Renal pelvis (tissue), 12 donors: ENCODE measurements at places on chromosomes 2 and 18.

DNA sequence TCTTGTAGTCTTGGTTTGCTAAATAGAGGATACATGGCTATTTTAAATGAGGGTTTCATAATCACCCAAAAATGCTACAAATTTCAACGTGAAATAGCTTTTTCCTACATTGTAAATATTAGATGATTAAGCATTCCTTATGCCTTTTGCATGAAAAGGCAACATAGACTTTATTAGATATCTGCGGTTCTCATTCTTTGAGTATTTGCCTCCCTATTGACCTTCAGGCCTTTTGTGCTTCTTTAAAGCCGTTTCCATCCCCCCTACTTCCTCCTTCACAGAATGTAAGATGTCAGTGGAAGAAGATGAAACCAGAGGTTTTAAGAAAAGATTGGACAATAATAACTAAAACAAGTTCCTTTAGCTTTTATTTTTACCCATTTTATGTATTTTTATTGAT, 144.1 kb downstream of the UBE2E3 start:
- no peak for DNase-seq

DNA sequence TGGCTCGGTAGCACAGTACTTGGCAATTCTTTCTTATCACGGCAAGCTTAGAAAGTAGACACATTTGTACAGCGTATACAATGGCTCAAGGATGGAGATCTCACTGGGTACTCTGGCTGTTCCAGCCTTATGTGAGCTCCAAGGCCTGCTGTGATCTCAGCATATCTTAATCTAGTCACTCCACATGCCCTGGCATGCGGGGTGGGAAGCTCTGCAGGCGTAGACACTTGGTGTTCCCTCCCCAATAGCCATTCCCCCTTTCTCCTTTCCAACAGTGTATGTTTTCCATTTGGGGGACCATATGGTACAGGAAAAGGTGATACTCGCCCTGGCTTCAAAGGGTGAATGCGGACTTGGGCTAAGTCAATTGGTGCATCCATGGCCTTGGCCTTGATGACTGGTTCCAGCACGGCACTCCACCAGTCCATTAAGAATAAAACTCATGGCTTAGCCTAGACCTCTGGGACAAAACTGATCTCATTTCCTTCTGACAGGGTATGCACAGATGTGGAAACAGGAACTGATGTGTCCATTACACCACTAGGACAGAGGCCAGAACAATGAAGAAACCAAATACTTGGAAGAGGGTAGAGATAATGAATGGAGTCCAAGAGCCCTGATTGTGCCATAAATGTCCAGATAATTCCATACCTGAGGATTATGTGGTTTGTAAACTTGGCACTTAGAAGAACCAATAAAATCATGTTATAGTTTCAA, 28.4 kb downstream of the TGIF1 start:
- no peak for DNase-seq

DNA sequence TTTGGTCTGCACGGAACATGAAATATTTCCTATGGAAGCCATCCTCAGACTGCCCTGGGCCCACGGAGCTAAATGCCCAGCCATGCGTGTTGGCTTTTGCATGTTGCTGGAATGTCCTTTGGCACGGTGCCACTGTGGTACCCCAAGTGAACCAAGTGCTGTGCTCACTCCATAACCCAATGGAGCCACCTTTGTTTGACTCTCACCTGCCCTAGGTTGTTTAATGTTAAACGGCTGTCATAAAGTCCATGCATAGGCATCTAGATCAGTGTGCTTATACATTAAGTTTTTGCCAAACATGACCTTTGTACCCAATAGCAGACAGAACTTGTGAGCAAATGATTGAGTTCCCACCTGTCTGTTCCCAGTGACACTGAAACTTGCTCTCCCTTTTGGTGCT, 59.9 kb upstream of the TMEM87B start:
- no peak for DNase-seq

DNA sequence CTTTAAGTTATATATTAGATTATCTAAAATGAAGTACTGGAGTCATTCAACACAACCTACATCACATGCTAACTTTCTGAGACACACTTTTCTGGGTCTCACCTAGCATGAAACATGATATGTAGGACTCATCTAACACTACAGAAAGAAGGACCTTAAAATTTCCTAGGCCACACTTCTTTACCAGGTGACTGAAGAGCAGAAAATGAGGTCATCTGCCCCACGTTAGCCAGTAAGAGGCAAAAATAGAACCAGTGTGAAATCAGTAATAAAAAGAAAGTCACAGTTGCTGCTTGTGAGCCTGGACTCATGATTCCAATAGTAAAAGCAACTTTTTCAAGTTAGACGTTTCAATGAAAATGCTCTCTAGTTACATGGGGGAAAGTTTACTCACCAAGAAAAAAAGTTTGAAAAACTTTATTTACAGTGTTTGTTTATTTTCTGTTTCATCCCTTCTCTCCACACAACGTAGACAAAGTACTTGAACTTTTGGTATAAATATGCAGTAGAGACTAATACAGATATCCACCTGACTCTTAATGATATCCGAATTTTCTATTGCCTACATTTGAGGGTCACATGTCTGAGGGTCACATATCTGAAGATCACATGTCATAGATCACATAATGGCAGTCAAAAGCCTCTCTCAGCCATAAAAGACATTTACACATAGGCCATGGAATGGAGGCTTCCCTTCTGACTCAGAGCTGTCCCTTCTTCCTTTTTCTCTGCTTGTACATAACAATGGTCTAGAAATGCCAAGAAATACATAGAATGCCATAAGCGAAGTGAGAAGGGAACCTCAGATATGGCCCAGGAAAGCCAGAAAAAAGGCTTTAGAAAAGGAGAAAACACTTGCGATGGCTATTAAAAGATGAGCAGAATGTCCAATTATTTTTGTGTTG, 362.9 kb downstream of the ZEB2 start:
- no peak for DNase-seq

DNA sequence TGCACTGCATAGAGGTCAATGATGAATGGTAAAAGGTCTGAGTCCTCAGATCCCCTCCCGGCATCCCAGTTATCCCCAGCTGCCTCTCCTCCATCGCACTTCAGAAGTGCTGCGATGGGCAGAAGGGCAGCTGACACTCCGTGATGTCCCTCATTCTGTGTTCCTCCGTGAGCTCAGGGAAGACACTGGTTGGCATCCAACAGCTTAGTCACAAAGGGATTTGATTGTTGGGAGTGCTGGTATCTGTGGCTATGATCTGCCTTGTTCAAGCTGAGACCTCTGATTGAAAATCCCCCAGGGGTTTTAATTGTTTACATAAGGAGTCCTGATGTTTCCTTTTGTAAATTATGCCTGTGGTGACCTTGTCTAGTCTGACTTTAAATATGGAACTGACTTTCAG, 19.0 kb upstream of the SAG start:
- DNase-seq, result no peak

- no peak for DNase-seq
These were observed 79.6 kb upstream of the RAPGEF4 start for GRCh38 chr2:172655838-172656573.

GRCh38 chr2:11642972-11643371, 27.0 kb downstream of the NTSR2 start:
- no peak for DNase-seq

GRCh38 chr2:32715981-32716380, 88.1 kb downstream of the TTC27 start:
- no peak for DNase-seq

- no peak for DNase-seq
These were observed 57.2 kb downstream of the SOX11 start for GRCh38 chr2:5749347-5749746.

DNA sequence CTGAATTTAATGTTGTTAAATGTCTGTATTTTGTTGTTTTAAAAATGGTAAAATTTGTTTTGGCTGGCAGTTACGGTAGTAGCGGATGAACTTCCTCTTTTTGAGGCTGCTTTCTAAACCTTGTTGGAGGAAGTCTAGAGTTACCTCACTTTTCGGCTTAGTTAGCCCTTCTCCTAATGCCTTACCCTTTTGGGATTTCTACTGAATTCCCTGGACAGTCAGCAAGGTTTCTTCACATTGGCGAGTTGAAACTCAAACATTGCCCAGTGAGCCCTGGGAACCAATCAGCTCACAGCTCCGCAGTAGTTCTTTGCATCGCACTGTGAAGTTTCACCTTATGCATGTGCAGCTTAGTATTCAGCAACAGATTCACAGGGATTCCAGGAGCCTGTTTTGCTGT, 55.2 kb downstream of the TMEM247 start:
- no peak for DNase-seq

GRCh38 chr18:43760010-43760409, 482.7 kb upstream of the SYT4 start:
- DNase-seq, result no peak

DNA sequence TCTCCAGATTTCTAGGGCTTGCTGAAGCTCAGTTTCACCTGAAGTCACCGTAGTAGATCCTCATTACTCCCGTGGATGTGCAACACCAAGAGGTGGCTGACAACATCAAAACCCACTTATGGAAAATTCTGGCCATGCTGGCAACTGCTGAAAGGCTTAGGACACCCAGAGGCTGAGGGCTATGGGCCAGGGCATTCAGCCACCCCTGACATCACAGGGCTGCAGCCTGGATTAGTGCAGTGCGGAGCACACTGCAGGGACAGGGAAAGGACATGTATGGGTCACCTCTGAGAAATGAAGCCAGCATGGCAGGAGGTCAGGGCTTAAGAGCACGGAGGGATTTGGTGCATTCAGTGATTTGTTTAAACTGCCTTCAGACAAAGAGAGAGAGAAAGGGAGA, 300.6 kb downstream of the TDRD15 start:
- no peak for DNase-seq

DNA sequence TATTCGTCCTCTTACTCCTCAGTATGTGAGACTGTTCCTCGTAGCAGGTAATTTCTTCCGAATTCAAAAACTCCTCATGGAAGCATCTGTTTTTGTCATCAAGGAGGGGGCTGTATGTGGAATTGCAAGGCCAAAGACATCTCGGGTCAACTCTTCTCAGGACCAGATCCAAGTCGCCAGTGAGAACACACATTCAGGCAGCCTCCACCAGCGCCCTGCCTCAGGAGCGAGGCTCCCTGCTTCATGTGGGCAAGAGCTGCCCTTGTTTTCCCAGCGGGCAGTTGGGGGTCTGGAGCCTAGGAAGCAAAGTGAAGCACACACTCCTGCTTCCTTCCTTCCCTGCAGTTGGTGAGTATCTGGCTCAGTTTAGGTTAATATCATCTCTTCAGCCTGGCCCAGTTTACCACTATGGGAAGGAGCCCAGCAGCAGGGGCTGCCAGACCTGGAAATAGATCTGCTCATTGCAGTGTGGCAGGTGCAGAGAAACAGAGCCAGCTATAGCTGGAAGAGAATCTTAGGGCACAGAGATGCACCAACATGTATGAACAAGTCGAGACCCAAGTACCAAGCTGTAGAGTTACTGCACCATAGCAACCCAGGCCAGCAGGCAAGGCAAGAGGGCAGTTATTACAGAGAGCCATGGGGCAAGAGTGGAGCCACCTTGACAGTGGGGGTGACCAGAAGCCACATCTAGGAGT, 25.3 kb downstream of the TMEM127 start:
- DNase-seq, result no peak

- no peak for DNase-seq
These were observed 11.9 kb upstream of the IL1R1 start for GRCh38 chr2:102130647-102130991.

DNA sequence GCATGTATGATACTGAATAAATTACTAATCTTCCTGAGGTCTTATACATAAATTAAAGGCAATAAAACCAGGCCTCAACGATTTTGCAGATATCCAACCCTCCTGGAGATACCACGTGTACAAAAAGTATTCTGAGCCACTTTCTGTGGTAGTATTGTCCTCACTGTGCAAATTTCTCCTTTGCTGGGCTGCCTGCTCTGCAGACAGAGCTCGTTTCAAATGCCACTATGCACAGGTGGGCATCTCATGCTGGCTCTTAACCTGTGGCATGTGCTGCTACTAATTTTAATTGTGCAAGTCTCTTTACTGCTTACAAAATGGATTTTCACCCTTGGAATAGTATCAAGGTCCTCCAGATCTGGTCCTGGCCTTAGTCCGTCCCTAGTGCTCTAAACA, 66.4 kb upstream of the SLC16A14 start:
- no peak for DNase-seq

DNA sequence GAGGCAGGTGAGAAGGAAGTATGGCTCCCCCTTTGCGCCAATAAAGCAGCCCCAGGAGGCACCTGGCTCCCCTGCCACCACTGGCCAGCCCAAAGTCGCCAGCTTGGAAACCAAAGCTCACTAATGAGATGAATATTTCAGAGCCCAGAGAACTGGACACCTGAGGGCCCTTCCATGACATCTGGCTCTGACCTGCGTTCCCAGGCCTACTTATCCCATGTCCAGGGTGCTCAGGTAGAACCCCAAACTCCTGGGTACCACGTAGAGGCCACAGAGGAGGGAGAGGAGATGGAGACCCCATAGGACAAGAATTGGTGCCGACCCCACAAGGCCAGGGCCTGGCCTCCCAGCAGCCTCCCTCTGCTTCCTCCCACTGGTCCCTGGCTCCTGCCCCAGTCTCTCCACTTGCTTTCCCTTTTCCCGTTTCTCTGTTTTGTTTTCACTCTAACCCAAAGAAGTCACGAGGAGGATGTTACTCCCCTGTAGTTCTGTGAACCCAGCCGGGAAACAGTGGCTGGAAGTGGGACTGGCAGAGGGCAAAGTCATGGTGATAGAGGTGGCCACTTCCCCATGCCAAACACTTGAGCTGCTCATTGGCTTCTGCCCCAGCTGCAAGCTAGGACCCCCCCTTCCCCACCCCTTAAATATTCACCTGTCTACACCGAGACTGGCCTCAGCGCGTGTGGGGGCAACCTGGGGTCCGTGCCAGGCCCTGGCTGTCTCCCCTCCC, 820 bp downstream of the TMBIM1 start:
- DNase-seq, result no peak

DNA sequence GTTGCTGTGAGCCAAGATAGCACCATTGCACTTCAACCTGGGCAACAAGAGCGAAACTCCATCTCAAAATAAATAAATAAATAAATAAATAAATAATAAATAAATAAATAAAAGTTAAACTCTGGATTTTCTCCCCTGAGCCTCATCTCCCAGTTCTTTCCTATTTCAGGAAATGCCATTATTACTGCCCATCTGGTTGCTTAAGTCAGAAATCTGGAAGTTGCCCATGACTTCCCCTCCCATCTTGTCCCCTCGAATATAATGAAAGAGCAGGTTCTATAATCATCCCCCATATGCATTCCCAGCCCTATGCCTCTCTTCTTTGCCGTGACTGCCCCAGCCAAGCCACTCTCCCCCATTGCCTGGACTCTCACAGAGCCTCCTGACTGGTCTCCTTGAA, 4.2 kb upstream of the PSD4 start:
- no peak for DNase-seq

DNA sequence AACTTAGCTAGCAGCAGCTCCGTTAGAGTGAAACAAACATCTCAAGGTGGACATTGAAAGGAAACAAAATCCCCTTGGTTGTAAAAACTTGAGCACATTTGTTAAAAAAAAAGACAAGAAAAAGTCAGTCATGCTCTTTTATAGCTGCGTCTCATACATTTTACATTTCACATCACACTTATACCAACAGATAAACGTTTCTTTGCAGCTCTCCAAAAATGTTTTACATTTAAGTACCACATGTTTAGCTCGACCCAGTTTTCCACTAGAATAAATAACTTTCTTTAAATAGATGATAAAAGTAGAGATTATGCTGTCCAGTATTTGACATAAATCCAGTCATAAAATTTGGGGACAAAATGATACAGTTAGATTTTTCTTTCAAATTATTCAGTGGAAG, 297.0 kb upstream of the ST6GAL2 start:
- no peak for DNase-seq
